ENCODE measurements at places on chromosomes 12 and 14. TPM values are rescaled to one million over a fixed set of nuclear protein-coding genes. Genes with fewer than 3 reads are reported as not detected.

DNA sequence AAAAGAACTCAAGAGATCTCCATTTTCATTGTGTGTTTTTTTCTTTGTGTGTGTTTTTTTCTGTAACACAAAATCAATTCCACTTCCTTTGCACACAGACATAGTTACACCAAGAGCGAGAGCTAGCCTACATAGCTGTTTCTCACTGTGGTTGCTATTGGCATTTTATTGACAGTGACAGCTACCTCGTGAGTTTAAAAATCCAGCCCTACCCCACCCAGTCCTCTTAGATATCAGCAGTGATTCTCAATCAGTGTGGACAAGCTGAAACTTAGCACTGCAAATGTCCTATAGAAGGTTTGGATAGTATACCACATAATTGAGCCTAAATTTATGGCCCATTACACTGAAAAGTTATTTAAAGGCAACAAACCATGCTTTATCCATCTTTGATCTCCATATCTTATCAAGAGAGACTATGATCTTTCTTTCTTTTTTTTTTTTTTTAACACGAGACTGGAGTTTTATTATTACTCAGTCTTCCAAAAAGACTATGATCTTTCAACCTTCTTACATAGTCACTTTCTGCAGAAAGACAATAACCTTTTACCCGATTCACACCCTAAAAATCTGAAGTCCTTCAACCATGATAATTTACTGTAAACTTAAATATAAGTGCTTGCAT, 46.8 kb downstream of the ATP2B1 start:
- no peak for DNase-seq

DNA sequence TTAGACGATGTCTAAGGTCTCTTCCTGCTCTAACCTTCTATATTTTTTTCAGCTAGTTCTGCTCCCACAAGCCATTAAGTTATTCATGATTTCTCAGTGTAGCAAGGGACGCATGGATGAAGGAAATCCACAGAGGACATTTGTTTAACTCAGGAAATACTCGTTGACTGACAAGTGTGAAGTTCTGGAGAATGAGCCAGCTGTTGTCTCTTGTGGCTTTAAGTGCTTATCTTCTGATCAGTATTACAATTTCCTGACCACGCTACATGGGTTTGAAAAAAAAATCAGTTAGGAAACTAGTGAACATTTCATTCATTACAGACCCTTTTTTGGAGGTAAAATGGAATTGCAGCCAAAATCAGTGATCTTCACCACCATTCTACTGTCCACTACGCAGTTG, 53.1 kb downstream of the GUCY2C start:
- no peak for DNase-seq

ATG2B gene
- 64.5 TPM for total RNA-seq

AMDHD1 gene
- 1.6 TPM for total RNA-seq

MYH6 gene
- not detected for total RNA-seq

IL31 gene
- not detected for total RNA-seq

DNA sequence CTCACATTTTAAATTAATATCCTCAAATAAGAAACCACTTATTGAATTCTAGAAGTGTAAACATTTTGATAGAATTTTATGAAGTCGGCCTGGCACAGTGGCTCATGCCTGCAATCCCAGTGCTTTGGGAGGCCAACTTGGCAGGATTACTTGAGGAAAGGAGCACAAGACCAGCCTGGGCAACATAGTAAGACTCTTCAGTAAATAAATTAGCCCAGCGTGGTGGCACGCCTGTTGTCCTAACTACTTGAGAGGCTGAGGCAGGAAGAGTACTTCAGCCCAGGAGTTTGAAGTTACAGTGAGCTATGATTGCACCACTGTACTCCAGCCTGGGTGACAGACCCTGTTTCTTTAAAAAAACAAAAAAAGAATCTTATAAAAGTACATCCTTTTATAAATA, 8.9 kb upstream of the ZNF410 start:
- DNase-seq, result no peak

DNA sequence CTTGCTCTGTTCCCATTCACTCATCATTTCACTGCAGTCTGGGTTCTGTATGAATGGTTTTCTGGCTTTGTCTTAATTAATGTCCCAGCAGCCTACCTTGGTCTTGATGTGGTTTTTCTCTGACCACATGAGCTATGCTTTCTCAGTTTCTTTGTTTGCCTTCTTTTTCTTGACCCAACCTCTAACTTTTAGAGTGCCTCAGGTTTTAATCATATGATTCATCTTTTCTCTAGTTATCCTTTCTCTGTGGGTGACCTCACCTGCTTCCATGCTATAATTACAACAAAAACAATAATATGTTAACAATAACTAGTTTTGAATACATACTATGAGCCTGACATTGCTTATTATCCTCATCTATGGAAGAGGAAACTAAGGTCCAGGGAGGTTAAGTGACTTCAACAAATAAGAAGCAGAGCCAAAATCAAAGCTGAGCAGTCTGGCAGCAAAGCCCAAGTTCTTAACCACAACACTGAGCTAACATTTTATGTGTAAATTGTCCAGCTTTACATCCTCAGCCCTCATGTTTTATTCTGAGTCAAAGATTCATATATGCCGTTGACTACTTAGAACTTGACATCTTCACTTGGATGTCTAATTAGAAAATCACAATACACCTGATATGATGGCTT, 4.7 kb upstream of the EPYC start:
- DNase-seq, result no peak

Data from dorsolateral prefrontal cortex (tissue), 122 donors.